Stimulated activated CD8-positive, alpha-beta memory T cell treated with anti-CD3 and anti-CD28 coated beads, Interleukin-7, amount 100 ng/mL, for 1 hour (primary cell): ENCODE measurements at places on chromosomes 7 and 10.
A peak's percentile ranks its signal among the peaks of the same experiment; 100 is the strongest.

GRCh38 chr10:48944171-48944570, 4.5 kb upstream of the LRRC18 start:
- no peak for DNase-seq

GRCh38 chr7:142412551-142413193, 154.8 kb upstream of the PRSS58 start:
- DNase-seq: no peak

DNA sequence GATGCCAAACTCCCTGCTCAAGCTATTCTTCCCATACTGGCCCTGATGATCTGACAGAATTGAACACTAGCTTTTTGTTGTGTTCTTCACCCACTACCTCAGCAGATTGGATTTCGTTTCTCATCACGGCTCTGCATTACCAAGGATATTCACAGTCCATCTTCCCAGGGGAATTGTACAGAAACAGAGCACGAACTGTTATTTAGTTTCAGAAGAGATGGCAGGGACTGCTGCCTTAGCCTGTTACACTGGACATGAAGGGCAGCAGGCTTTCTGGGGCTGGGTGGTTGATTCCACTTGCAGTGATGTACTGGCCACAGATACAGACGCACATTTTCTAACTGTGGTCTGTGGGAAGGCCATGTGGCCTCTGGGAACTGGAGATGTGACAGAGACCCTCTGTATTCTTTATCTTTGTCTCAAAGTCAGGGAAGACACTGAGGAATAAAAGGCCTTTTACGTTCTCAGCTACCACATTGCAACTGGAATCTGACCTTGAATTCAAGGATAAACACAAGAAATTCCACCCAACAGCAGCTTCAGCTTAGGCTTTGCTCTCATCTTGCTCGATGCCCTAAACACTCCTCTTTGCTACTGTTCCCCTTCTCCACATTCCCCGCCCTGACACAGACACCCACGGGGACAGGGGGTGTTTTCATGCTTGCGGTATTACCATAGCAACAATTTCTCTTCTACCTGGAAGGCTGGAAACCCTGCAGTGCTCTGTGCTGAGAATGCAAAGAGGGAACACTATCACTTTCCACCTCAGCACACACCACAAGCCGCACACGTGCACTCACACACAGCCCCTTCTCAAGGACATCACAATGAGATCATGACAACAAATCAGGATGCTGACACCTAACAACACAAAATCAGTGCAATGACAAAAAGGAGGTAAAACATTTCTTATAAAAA, 81.7 kb downstream of the RNF216 start:
- peak; percentile 20 for DNase-seq

DNA sequence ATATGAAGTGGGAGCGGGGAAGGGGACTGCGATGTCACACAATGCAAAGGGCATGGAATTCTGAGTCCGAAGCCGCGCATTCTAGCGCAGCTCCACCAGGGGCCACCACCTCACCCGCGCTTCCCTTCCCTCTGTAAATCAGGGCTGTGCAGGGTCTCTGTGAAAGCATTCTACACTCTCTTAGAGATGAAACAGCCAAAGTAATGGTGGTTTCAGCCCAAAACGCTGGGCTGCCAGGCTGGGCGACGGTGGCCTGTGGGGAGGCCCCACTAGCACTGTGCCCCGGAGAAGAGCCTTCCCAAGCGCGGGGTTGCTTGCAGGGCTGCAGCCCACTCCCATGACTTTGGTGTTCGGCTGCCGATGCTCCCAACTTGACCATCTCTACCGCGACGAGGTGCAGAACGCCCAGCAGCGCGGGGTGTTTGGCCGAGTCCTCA, 11.4 kb downstream of the ATG9B start:
- DNase-seq: no peak
